ENCODE measurements at places on chromosomes 5 and 9.

DNA sequence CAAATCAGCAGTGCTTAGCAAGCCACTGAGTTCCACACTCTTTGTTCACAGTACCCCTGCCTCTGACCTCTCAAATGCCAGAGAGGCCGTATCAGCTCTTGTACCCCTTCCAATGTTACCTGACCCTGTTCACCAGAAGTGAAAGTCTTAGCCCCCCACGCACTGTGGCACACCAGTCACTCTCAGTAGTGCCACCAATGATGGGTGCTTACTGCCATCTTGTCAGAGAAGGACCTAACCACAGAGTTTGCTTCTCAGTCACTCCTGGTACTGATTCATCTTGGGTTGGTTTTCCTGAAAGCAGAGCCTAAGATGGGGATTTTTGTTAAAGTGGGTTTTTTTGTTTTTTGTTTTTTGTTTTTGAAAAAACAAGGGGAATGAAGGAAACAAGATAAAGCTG, 28.8 kb upstream of the PANK3 start:
- no peak for DNase-seq

DNA sequence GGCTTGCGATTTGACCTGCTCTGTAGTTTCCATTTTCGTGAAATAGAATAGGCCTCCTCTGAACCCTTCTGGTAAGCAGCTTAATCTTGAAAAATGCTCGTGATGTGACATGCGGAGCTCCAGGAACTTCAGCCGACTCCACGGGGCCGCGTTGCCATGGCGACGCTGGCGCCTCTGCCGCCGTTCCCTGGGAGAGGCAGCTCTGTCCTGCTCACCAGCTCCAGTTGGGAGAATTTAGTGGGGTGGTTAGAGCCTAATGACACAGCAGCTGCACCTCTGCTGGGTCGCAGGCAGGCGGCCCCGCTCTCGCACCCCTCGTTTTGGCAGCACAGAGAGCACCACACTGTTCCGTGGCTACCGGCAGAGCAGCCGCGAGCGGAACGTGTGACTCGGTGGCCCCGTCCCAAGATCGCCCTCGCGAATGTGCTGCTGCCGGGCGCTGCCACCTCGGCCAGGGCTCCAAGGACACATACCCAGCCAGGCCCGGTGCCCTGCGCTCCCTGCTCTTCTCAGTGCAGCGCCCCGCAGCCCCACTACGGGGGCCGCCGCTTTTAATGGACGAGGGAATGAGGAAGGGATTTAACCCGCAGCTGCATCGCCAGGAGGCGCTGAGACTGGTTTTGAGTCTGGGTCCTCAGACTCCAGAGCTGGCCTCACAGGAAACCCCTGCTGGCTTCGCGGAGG, 131.2 kb upstream of the LMX1B start:
- DNase-seq: no peak

DNA sequence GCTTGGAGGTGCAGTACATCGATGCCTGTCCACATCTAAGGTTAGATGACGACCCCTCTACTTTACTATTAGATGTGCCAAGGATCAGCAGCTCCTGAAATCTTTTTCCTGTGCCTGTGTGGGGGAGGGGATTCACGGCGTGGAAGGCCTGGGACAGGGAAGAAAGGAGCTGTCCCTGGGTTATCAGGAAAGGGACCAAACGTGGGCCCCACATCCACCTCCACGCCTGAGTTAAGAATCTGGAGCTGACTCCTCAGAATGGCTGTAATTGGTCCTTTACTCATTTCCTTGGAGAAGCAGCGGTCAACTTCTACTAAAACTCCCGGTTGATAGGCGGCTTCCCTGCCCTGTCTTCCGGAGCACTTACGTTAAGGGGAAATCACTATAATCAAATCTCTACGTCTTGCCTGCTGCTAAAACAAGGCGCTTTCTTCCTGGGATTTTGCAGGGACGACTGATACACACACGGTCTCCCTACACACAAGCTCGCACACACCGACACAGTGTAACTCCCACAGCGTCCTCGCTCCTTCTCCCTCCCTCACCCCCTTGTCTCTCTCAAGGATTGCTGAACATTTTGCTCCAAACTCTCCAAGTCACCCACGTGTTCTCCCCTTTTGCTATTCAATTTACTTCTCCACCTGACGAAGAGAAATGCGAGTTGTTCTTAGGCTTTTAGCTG, 1.4 kb downstream of the PDE4D start:
- no peak for DNase-seq

DNA sequence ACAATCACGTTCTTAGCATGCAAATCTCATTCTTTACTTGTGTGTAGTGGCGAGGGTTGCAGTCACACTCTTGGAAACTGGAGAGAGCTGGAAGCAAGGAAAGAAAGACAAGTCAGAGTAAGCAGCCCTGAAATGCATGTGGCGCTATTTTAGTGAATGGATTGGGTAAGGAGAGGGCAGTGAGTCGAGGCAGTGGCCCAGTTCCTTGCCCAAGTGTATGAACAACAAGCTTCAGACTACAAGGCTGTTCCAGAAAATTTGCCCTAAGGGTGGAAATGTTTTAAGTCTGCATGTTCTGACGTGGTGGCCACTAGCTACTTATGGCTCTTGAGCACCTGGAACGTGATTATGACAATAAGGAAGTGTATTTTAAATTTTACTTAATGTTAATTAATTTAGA, 59.4 kb upstream of the PTPN3 start:
- DNase-seq: no peak

- DNase-seq: no peak
Measured at GRCh38 chr5:142839711-142840346, 69.7 kb downstream of the ARHGAP26 start.

DNA sequence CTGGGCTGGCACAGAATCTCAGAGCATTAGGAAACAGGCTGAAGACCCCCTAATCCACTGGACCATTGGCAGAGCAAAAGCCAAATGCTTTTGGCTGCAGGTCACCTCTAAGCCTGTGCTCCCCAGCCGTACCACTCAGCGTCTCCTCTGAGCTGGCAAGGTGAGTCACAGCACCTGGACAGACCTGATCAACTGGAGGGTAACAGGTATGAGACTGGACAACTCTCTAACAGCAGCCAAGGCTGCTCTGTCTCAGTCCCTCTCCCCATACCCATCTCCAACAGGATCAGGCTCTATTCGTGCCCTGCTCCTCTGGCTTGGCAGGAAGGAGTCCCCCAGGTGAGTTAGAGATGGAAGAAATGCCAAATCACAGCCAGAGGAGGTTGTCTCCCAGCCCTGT, 4.7 kb downstream of the GOLGA2 start:
- no peak for DNase-seq

- no peak for DNase-seq
Measured at GRCh38 chr5:126544087-126544740, 50.8 kb downstream of the ALDH7A1 start.

DNA sequence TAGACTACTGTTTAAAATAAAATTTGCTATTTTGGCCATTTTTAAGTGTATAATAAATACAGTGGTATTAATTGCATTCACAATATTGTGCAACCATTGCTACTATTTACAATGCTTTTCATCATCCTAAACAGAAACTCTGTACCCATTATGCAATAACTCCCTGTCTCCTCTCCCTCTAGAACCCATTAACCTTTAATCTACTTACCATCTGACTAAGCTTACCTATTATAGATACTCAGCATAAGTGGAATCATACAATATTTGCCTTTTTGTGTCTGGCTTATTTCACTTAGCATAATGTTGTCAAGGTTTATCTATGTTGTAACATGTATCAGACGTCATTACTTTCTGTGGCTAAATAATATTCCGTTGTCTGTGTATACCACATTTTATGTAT, 25.9 kb downstream of the CD14 start:
- no peak for DNase-seq

- DNase-seq: no peak
Measured at GRCh38 chr5:54207566-54207965, 102.8 kb downstream of the ARL15 start.

- DNase-seq: no peak
Measured at GRCh38 chr9:120904978-120905301, 21.7 kb downstream of the TRAF1 start.

- no peak for DNase-seq
Measured at GRCh38 chr5:151492729-151493128, 45.3 kb downstream of the SLC36A1 start.

DNA sequence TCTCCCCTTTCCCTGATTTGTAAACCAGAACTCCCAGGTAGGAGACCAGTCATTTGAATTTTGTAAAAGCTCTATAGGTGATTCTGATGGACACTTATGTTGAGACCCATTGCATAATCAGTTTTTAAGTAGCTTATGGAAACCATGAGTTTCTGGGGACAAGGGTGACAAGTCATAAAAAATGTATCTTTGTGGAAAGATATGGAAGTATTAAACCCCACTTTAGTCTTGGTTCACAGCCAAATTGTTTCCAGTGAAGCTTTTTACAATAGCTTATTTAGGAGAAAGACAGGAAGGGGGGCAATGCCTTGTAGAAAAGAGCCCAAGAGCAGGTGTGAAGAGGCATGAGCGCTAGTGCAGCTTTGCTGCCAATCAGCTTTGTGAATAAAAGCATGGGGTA, 453 bp upstream of the CCL28 start:
- peak; percentile 89 for DNase-seq

GRCh38 chr5:14184082-14184481, 40.9 kb downstream of the TRIO start:
- no peak for DNase-seq

DNA sequence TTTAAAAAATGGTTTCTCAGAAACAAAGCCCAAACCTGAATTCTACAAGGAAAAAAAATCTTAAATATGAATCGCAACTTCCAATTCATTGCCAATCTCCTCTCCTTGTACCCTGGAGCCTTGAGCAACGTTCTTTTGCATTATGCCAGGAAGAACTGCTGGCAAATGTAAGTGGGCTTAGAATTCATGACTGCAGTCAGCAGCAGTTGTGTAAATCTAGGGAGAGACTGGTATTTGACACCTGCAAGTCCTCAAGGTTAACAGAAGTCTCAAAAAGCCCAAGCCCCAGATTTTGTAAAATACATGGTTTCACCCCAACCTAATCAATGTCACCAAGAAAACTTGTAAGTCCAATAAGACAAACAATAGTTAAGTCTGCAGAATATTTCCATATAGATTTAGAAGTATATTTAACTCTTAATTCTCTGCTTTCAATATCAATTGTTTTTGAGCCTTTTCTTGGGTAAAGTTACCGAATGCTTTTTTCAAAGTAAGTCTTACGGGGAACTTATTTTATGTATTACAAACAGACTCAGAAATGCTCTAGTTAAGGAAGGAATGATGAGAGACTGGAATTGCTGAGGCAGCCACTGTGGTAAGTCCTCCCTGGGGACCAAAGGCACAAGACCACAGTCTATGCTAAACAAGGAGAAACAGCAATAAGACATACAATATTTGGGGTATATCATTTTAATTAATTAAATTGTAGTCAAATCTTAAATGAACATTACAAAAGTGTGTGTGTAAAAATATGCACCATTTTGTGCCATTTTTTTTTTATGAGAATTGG, 31.3 kb downstream of the ELL2 start:
- no peak for DNase-seq

Measured in NCI-H187 treated with DMSO at 0.1 percent for 48 hours (cell line).